ENCODE measurements at places on chromosomes 1 and 21.

- no peak for DNase-seq
These were observed 8.8 kb upstream of the FGR start for GRCh38 chr1:27643600-27644368.

GRCh38 chr1:66359269-66359668 is 174.7 kb upstream of the SGIP1 start:
- DNase-seq: no peak

GRCh38 chr1:195664628-195665027 is 943.6 kb downstream of the KCNT2 start:
- peak; percentile 32 for DNase-seq

DNA sequence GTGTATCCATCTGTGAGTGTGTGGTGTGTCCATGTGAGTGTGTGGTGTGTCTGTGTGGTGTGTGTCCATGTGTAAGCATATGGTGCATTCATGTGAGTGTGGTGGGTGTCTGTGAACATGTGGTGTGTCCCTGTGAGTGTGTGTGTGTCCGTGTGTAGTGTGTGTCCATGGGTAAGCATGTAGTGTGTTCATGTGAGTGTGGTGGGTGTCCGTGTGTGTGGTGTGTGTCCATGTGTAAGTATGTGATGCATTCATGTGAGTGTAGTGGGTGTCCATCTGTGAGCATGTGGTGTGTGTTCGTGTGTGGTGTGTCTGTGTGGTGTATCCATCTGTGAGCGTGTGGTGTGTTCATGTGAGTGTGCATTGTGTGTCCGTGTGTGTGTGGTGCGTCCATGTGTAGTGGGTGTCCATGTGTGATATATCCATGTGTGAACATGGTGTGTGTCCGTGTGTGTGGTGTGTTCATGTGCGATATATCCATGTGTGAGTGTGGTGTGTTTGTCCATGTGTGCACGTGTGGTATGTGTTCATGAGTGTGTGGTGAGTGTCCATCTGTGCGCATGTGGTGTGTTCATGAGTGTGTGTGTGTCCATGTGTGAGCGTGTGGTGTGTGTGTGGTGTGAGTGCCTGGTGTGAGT is 12.3 kb downstream of the SLC19A1 start:
- DNase-seq: no peak

- no peak for DNase-seq
These were observed 8.7 kb upstream of the MAP3K7CL start for GRCh38 chr21:29121759-29122158.

- DNase-seq: no peak
These were observed 20.6 kb downstream of the XKR8 start for GRCh38 chr1:27980216-27980845.

DNA sequence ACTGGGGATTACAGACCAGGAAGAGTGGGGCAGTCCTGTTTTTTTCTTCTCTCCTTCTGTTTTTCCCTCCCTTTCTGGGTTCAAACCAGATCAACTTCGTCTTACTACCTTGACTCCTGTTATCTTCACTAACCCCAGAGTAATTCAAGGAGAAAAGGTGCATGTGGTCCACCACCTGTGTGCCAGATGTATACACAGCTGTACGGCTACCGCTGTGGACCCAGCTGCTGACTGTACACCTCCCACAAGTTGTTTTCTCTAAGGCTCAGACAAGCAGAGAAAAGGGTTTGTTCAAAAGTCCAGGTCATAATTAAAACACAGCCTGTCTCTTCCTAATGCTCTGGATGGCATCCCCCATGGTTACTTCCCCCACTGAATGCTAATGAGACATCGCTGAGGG is 102.1 kb downstream of the LMX1A start:
- no peak for DNase-seq

DNA sequence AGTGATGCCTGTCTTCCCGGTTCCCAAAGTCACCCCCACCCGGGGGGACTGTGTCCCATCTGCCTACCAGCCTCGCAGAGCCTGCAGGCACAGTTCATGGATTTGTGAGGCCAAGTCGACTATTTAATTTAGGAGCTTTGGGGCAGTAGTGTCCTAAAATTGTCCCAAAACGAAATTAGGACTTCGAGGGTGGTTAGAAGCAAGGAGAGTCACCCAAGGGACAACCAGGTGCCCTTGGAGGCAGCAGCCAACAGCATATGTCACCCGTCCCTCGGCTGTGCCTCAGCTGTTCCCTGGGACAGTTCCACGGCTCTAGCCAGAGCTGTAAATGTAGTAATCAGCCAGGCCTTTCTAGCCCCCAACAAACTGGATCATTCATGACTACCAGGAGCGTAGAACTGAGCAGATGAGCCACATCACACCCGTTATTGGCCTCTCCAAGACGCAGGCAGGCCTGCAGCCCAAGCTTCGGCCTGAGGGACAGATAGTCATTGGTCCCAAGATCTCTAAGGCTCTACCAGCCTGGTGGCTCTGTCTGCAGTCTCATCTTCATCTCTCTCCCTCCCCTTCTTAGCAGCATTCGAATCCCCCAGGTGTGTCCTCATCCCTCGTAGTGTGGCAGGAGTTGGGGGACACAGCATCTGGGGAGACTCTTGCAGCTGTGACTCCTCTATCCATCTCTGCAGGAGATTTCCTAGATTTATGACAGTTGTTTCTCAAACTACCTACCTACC is 2.9 kb downstream of the PAX7 start:
- no peak for DNase-seq

DNA sequence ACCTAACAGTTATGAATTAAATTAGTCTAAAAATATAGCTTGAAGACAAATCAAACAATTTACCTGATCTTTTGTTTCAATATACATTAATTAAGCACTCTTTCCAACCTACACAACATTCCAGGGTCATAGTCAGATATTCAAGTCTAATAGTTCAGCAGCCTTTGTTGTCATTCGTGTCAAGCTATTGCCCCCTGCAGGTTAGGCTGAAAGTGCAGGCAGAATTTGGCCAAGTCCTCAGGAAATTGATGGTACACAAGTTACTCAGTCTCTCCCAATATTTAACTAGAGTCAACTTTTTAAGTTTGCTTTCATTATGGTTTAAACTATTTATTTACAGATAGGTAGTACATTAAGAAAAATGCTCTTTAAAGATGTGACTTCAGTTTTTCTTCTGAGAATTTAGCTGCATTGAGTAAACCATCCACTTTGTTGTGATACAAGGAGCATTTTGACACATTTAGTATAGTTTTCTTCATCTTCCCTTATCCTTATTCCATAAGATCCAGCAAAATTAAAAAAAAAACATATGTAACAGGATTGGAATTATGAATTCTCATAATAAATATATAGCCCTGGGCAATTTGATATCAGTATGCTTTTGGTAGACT is 130.3 kb upstream of the DPYD start:
- peak; percentile 63 for DNase-seq

GRCh38 chr1:191260056-191260455 is 782.4 kb upstream of the BRINP3 start:
- DNase-seq: no peak

GRCh38 chr21:26850116-26850643 is 5.0 kb upstream of the ADAMTS1 start:
- DNase-seq: peak; percentile 67

- DNase-seq: no peak
These were observed 281.7 kb upstream of the ESRRG start for GRCh38 chr1:217004776-217005436.

- no peak for DNase-seq
These were observed 216.3 kb downstream of the KIF26B start for GRCh38 chr1:245370905-245371581.

- DNase-seq: no peak
These were observed 44.1 kb downstream of the S100B start for GRCh38 chr21:46560568-46561444.

GRCh38 chr1:204087893-204088528 is 15.1 kb downstream of the SOX13 start:
- no peak for DNase-seq

DNA sequence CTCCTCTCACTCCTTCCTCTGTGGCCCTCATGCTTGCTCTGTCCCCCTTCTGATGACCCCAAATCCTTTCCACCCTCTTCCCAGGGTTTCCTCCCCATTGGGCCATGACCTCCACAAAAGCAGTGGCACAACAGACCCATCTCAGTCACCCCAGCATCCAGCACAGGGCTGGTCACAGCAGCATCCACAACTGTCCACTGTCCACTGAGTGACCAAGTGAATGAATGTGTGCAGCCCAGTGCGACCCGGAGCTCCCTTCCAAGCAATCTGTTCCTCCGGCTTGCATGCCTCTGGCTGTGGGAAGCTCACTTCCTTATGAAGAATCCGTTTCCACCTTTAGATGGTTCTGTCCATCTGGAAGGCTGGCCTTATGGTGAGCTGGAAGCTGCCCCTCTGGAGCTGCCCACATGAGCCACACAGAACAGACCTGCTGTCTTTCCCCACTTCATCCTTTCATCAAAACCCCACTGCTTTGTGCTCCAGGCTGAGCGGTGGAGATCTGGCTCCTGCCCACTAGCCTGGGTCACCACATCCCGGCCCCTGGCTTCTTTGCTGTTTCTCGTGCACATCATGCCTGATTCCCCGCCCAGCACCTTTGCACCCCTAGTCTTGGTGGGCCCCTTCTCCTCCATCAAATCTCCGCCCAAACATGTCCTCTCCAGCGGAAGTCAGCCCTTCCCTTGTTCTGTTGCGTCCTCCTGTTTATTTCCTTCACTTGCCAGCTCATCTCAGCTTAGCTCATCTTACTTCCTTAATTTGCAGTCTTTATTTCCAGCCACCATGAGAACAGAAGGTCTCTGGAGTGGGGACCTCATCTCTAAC is 56.4 kb downstream of the EDN2 start:
- DNase-seq: no peak

GRCh38 chr1:225573216-225573615 is 79.7 kb downstream of the ENAH start:
- DNase-seq: no peak

GRCh38 chr1:110945626-110946025 is 18.1 kb downstream of the LRIF1 start:
- DNase-seq: no peak

DNA sequence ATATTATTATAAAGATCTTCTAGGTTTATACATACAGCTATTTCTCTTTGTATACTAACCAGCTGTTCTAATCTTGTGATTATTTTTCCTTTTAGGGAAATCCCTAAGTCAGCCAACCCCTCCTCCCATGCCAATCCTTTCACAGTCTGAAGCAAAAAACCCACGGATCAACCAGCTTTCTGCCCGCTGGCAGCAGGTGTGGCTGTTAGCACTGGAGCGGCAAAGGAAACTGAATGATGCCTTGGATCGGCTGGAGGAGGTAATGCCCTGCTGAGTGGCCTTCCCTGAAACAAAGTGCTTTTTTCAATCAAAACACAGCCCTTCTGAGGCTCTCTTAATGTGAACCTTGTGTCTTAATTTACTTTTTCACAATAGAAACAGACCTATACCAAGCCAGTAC is 32.4 kb upstream of the BMP8A start:
- DNase-seq: no peak

- peak; percentile 93 for DNase-seq
These were observed 28.4 kb downstream of the RNF11 start for GRCh38 chr1:51264451-51264850.

DNA sequence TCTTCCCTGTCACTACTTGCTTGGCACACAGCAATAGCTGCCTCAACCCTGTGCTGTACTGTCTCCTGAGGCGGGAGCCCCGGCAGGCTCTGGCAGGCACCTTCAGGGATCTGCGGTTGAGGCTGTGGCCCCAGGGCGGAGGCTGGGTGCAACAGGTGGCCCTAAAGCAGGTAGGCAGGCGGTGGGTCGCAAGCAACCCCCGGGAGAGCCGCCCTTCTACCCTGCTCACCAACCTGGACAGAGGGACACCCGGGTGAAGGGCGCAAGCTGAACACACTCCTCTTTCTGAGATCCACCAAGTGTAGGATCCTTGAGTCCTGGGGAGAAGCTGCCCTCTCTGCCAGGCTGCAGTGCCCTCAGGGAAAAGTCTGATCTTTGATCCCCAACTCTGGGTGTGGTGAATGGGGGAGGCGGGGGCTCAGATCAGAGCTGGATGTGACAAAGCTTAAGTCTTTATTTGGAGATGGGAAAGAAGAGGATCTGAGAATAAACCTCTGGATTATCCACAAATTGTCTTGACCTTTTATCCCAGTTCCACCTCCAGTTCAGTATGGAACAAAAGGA is 1.2 kb downstream of the RXFP4 start:
- no peak for DNase-seq

DNA sequence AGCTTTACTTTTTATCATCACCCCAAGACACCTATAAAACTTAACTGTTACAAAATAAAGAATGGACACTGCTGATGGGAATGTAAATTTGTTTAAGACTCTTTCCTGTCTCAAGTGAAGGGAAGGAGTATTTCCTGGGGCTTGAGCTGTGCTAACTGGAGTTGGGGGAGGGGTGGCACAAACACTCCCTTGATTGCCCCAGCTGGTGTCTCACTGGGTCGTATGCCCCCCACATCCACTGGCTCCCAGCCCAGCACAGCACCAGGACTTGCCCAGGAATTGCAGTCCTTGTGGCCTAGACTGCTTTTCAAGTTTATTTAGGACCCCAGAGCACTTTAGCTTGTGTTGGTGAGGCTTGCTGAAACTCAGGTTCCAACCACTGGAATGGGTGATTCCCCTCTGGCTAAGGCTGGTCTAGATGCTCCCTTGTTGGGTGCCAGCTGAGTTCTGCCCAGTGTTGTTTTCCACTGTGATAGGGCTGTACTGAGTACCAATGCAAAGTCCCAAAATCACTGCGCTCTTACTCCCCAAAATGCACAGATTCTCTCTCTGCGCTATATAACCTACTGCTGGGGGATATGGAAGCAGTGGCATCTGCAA is 49.1 kb upstream of the DR1 start:
- DNase-seq: no peak

GRCh38 chr1:214494706-214495105 is 56.7 kb downstream of the PTPN14 start:
- peak; percentile 81 for DNase-seq

DNA sequence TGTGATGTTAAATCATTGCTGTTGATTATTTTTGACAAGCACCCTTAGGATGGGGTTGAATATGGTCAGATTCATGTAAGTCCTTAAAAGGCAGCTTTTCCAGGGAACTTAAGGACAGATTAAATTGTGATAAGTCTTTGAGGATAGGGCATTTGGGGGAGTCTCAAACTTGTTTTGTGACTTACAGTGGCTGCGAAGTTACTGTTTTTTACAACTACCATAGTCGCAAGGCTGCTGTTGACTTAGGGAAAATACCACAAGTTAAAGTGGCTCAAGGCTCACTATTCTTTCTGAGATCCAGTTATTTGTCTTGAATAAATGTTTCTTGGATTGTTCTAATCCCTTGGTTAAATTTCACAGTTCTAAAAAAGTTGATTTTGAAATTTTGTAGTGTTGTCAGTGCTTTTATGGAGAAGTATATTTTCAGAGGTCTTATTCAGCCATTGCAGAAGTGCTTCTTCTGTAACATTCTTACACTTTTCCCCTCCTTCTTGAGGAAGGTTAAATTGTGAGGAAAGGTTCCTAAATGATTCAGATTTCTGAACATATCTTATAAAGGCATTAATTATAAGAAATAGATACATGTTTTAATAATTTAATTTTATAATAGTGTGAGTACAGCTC is 47.0 kb upstream of the MPC2 start:
- DNase-seq: no peak

GRCh38 chr1:203481196-203481595 is 5.6 kb downstream of the PRELP start:
- no peak for DNase-seq

DNA sequence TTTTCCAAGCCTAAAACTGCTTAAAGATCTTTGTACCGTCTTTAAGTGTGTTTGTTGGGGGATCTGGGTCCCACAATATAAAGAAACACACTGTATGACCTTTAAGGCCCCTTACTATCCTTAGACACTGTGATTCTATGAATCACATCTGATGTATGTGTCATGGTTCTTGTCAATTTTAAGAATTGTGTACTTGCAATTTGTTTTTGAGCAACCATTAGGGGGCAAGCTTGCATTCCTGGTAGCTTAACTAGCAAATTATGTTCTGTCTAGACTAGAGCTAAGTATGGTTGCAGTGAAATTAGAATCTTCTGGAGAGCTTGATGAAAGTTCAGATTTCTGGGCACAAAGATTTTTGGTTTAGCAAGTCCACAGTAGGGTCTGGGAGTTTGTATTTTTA is 219.5 kb downstream of the TPR start:
- DNase-seq: peak; percentile 75
